Mammary epithelial cell (primary cell): ENCODE measurements at places on chromosomes 2 and 18. TPM values are rescaled to one million over a fixed set of nuclear protein-coding genes. Genes with fewer than 3 reads are reported as not detected.

B4GALT6 gene
- polyA plus RNA-seq = 6.1 TPM

REG1B gene
- polyA plus RNA-seq = not detected

CD302 gene
- polyA plus RNA-seq = 1.6 TPM

DNA sequence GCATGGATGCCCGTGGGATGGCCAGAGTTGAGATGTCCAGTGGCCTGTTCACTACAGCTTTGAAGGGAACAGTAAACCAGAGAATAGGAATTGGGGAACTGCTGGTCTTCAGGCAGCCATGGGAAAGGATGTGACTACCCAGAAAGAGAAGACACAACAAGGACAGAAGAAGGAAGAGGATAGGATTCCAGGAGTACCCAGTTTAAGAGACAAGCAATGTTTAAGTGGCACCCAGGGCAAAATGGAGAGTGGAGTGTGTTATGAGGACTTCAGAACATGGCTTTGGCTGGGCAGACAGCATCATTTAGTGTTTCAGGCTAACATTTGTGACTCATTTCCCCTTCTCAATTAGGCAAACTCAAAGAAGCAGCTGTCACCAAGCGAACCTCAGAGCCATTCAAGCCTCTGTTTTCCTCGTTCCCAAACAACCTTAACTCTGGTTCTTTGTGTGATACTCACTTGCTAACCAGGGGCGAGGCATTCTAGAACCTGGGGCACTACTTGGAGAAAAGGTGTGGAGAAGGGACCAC lies 4.0 kb upstream of the FAM124B start:
- no peak for DNase-seq

CTLA4 gene
- polyA plus RNA-seq = not detected

- DNase-seq = no peak
Observed at GRCh38 chr2:240289701-240290431, 145.6 kb upstream of the GPC1 start.

GRCh38 chr18:58325494-58325893 lies 281.5 kb downstream of the NEDD4L start:
- DNase-seq = no peak

DNA sequence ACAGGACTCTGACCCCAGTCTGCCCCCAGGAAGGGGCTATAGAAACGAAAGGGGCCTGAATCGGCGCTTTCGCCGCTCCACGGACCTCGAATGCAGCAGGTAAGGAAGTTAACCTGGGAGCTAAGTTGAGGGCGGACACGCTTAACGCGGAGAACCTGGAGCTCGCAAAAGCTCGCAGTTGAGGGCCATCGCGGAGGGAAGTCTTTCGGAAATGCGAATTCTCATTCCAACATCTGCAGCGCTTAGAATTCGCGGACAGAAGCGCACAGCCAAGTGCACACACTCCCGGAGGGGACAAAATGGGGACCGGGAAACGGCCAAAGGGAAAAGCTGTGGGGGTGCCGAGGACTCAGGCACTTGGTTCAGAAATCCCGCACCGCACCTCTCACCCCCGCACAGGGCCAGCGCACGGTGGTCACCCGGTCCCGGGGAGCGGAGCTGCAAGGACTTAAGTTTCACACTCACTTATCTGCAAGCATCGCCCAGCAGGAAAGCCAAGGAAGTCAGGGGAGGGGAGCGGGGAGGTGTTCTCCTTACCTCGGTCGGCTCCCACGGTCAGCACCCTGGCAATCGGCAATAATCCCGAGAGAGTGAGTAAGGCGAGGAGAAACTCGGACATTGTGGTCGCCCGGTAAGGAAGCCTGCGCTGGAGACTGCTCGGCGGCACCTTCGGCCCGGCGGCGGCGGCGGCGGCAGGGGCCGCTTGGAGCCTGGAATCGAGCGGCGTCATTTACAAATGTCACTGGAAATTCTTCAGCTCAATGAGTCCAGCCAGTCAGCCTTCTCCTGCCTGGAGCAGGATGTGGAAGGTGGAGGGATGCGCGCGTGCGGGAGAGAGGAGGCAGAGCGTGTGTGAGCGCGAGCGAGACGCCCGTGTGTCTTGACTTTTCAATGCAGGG lies 456 bp downstream of the LRP1B start:
- DNase-seq = peak; percentile 69

- DNase-seq = no peak
Observed at GRCh38 chr2:147386284-147386683, 458.5 kb upstream of the ACVR2A start.

GRCh38 chr2:190489475-190489874 lies 45.0 kb downstream of the NEMP2 start:
- no peak for DNase-seq

RAB6D gene
- 0.01 TPM for polyA plus RNA-seq

MCM6 gene
- 47.1 TPM for polyA plus RNA-seq

GCG gene
- polyA plus RNA-seq = not detected

DNA sequence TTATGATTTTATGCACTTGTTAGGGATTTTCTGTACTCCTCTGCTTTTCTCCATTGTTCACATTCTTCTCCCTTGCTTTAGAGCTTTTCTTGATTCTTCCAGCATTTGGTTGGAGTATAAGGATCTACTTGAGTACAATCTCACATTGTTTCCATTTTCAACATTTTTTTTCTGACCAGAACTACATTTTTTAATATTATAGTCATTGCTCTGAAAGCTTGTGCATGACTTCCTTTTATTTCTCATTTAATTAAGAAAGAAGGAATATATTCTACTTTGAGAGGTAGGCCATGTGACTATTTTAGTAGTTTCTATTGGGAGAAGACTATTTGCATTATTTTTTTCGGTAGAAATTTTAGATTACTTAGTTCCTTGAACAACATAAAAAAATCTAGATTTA lies 200.4 kb downstream of the TMEM247 start:
- DNase-seq = no peak

TRIM43B gene
- 0.09 TPM for polyA plus RNA-seq

- no peak for DNase-seq
Observed at GRCh38 chr2:36807223-36807886, 110.8 kb downstream of the VIT start.

SGPP2 gene
- polyA plus RNA-seq = 0.96 TPM

IL18RAP gene
- polyA plus RNA-seq = not detected

- DNase-seq = no peak
Observed at GRCh38 chr2:42102024-42102590, 54.3 kb downstream of the PKDCC start.

GREB1 gene
- 0.28 TPM for polyA plus RNA-seq

DNA sequence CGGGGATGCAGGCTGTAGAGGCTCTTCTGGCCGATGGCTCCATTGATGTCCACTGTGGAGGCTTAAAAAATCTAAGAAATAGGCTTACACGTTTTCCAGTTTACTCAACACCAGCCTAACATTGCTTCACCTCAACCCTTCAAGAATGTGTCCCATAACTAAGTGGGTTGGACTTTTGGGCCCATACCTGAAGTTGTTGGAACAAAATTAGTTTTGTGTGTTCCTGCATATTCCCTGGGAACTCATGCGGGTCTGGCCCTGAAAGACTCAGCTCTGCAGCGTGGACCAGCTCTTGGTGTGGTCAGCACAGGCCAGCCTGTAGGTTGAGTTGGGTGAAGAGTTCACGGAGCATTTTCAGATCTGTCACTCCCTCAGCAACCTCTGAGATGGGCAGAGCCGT lies 38.5 kb downstream of the SH3BP4 start:
- DNase-seq = no peak
